ENCODE measurements at places on chromosomes 11 and 22.

- no peak for DNase-seq
Observed at GRCh38 chr11:79265756-79266322, 175.0 kb downstream of the TENM4 start.

DNA sequence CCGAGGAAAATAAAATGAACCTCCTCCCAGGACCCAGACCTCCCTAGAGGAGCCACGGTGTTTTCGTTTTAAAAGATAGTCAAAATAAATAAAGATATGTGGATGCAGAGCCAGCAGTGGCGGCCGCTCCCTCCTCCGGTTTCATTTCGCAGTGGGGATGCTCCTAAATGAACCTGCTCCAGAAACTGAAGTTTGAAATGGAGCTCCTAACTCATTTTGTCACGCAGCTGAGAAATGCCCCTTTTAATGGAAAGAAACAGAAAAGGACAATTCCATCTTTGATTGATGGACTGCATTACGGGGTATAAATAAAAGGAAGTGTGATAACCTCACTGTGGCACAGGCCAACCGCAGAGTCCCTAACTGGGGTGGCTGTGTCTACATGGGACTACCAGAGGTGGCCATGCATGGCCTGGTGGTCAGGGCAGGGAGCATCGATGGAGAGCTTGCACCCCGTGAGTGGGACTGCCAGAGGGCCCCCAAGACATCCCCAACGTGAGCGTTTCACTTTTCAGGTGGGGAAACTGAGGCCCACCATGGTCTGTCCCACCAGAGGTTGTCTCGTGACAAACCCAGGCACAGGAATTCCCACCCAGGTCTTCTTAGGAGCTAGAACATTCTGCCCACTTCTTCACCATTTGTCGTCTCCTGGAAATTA is 426.6 kb downstream of the BRD1 start:
- DNase-seq, result no peak

DNA sequence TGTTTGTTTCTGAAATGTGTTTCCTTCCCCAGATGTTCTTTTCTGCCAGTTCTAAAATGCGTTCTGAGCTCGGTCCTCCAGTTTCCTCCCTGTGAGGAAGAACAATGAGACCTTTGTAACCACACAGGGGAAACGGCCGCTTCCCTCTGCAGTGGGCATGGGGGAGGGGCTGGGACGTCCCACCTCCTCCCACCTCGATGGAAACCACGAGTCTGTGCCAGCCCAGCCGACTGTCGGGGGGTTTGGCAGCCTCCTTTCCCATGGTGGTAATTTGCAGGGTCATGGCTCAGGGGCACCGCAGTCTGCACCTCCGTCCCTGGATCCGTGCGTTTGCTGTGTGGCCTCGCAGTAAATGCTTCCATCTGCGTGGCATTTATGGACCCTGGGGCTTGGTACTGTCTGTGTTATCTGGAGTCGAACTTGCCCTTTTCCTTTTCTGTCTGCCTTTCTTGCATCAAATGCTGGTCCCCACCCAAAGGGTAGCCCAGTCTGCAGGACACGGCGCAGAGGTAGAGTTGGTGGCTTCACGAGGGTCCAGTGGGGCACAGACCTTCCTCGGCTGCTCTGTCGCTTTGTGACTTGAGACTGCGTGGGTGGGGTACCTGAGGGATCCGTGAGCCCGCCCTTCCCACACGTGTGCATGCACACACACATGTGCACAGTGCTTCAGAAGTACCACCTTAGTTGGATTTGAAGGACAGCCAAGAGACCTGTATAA is 16.1 kb downstream of the LRP5 start:
- DNase-seq, result no peak

DNA sequence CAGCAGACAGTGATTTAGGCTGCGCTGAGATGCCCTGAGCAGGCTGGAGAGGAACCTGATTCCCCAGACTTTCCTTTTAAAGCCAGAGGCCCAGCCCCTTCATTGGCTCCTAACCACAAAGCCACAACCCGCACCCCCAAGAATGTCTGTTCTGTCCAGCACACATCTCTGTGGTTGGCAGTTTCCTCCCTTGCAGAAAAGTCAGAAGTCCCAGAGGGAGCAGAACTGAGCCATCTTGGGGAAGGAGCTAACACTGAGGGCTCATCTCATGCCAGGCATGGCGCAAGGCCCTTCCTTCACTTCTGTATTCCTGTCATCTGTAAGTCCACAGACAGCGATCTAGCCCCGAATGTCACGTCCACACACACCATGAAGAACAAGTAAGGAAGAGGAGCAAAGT is 97.1 kb upstream of the SYT13 start:
- no peak for DNase-seq

DNA sequence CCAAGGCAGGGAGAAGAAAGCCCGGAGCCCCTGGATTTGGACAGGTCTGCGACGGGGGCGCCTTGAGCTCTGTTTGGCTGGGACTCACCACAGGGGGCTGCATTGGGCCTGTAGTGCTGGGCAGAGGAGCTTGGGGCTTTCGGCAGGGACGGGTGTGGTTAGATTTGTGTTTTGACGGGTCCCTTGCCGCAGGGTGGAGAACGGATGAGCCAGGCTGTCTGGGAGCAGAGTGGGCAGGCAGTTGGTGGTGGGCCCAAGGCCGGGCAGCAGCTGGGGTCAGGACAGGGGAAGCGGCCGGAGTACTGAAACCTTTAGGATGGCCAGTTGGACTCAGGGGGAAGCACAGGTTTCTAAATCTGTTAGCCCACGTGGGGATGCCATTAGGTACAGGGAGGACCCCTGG is 13.4 kb downstream of the C11orf24 start:
- no peak for DNase-seq

DNA sequence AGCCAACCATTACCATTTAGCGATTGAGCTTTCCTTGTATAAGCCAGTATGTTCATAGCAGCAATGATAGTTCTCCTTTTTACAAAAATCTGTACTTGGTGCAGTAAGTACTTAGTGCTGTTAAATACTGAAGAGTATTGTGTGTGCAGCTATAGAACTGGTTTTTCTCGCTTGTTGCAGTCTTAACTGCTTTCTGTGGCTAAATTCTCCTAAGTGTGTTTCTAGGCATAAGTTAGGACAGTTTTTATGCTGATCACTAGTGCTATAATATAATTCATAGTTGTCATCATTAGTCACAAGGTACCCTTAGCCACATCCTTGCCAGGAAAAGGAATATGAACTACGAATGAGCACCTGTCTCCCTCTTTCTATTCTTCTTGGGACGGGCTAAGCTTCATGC is 107.7 kb downstream of the GRAMD1B start:
- DNase-seq, result no peak

DNA sequence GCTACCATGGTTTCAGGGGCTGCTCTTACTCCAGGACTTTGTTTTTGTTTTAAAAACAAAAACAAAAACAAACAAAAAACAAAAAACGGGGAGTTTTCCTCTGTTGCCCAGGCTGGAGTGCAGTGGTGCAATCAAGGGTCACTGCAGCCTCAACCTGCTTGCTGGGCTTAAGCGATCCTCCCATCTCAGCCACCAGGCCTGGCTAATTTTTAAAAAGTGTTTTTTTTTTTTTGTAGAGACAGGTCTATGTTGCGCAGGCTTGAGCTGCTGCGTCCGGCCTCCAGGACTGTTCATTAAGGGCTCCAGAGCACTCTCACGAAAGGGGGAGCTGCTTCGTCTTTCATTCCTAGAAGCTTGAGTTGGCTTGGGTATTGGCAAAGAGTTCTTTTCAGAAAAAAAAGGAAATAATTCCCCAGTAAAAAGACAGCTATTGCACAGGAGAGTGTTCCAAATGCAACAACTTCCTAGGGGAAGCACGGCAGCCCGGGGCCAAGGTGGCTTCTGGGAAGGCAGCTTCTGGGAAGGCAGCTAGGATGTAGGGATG is 78.5 kb downstream of the NAT10 start:
- no peak for DNase-seq

- DNase-seq, result no peak
Observed at GRCh38 chr22:49660794-49661781, 166.6 kb downstream of the BRD1 start.

GRCh38 chr11:130070109-130070845 is 583 bp downstream of the APLP2 start:
- DNase-seq, result peak; percentile 24

DNA sequence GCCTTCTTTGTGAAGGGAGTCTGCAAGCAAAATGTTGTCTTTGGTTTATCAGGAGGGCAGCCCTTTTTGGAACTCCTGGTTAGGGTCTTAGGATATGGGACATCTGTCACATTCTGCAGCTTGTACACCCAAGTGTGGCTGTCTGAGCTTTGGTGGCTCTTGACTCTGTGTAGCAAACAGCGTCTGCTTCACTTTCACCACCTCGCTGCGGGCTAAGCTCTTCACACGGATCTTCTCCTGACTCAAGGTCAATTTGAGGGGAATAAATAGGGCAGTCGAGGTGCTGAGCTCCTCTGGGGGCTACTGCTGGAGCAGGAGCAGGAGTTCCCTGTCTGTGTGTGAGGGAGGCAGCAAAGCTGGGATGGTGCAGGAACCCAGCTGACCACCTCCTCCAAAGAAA is 10.6 kb downstream of the MICAL2 start:
- DNase-seq, result no peak

GRCh38 chr11:110293389-110293788 is 3.0 kb downstream of the RDX start:
- no peak for DNase-seq

DNA sequence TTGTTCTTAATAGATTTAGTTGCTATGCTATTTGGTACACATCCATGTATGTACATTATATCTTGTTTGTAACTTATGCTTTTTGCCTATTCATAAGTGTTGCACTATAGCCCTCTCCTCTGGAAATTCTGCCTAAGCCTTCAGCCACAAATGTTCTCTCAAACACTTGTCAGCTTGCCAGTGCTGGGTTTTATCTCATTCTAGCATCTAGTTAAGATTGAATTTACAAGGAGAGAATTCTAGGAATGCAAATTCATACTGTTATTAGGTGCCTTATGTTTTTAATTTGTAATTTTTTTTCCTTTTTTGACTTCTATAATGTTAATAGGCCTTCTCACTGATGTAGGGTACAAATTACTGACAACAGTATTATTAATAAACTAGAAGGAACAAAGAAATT is 14.6 kb upstream of the CTSC start:
- no peak for DNase-seq

GRCh38 chr11:79956061-79956460 is 515.2 kb upstream of the TENM4 start:
- no peak for DNase-seq

DNA sequence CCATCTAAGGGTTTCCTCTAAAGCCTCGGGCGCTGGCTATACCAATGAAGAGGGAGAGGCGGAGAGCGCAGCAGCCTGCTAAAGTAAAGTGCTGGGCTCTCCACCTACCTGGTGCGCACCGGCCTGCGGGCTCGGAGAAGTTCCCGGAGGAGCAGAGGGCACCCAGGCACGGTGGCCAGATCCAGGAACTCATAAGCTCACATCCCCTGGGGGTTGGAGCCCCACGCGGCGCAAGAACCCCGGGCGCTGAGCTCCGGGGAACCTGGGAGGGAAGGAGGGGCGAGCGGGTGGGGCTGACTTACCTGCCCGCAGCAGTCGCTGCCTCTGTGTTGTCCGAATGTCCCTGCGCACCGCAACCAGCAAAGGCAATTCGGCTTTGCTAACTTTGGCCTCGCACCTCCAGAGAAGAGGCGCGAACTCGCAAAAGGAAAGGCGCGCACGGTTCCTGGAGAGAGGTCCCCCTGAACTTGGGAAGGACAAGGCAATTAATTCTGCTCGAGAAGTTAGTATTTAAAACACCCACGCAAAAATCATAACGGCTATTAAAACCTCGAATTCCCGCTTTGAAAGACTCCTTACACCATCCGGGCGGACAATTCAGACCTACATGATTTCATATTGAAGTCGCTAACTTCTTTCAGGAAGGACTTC is 127.6 kb upstream of the C11orf58 start:
- DNase-seq, result no peak

DNA sequence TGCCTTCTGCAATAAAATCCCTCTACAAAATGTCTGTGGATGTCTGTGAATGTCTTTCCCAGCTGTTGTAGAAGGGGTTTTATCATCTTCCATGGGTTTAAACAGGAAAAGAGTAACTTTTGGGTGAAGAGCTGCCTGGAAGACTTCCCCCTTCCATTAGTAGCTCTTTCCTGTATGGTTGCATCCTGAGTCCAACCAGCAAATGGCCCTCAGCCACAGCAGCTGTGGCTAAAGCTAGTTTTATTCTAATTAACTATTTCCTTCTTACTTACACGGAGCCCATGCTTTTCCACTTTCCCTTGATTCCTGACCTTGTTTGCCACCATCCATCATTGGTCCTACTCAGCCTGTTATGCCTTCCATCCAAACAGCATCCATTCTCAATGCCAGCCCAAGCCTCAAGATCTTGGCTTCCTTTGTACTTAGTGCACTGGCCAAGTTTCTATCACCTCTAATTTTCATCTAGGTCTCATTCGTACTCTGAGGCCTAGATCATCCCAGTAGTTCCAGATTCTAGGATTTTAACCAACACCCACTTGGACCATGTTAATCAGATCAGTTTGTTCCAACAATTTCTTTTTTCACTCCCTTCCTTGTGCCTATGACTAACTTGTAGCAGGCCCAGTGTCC is 41.5 kb upstream of the CADM1 start:
- DNase-seq, result no peak

GRCh38 chr11:113349528-113349927 is 35.1 kb downstream of the TTC12 start:
- DNase-seq, result no peak

DNA sequence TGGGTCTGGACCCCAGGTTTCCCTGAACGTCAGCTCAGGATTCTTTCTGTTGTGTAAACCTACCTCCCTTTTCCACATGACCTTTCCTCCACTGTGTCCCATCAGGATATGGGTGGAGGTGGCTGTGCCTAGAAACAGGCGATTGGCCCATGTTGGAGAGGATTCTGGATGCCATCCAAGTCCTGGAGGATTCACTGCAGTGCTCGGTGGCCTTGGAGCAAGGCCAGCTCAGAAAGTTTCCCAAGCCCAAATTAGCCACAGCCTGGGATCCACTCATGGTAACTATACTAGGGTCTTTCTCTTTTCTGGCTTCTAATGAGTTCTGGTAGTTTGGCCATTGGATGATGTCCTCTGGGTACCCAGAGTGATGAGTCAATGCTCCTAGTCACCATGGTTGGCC is 141.6 kb downstream of the SNX19 start:
- no peak for DNase-seq

DNA sequence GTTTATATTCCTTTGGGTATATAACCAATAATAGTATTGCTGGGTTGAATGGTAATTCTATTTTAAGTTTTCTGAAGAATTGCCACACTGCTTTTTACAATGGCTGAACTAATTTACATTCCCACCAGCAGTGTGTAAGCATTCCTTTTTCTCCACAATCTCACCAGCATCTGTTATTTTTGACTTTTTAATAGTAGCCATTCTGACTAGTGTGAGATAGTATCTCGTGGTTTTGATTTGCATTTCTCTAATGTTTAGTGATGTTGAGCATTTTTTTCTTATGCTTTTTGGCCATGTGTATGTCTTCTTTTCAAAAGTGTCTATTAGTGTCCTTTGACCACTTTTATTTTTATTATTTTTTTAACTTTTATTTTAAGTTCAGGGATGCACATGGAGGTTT is 275.3 kb downstream of the METTL15 start:
- DNase-seq, result no peak

DNA sequence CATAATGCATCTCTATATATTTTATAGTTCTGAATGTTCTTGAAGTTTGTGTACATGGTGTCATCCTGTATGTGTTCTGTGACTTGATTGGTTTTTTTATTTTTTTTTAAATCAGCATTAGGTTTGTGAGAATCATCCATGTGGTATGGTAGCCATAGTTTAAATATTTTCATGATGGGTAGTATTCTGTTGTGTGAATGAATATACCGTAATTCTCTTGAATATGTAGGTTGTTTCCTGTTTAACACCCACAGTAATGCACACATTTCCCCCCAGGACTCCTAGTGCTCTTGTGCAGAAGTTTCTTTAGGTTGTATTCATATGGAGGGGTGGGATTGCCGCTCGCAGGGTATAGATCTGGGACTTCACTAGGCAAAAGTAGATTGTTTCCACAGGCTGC is 2.0 kb downstream of the PACS1 start:
- no peak for DNase-seq

GRCh38 chr11:105588001-105588400 is 21.9 kb upstream of the GRIA4 start:
- no peak for DNase-seq

Measured in activated CD4-positive, alpha-beta T cell treated with anti-CD3 and anti-CD28 coated beads, Interleukin-2, amount 50 U/mL, for 4 hours (primary cell).